Activated CD8-positive, alpha-beta memory T cell treated with anti-CD3 and anti-CD28 coated beads, Interleukin-2, amount 10 ng/mL, durations not matched to agents 7 days and 5 days (primary cell): ENCODE measurements at places on chromosomes 4 and X.

DNA sequence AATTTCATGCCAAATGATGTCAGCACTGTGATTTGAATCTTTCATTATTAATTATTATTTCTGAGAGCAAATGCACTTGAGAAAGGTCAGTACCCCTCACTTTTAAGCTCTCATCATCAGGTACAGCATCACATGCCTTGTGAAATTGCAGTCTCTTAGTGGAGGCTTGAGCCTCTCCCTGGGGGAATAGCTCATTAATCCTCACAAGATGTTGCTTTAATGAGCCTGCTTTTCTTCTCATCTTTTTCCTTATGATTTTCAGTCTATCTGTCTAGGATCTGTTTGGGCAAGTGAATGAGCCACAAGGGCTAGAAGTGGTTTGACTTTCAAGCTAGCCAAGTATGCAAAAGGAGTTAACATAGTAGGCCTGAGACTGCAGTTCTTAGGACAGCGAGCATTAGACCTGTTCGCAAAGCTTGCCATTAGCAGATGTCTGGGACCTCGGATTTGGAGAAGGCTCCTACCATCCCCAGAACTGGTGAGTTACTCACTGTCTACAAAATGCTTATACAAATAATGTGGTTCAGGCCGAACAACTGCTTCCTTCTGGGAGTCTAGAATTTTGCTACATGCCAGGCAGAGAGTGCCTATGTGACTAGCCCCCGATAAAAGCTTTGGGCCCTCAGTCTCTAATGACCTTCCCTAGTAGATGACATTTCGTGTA is 174.5 kb downstream of the IL15 start:
- no peak for DNase-seq

DNA sequence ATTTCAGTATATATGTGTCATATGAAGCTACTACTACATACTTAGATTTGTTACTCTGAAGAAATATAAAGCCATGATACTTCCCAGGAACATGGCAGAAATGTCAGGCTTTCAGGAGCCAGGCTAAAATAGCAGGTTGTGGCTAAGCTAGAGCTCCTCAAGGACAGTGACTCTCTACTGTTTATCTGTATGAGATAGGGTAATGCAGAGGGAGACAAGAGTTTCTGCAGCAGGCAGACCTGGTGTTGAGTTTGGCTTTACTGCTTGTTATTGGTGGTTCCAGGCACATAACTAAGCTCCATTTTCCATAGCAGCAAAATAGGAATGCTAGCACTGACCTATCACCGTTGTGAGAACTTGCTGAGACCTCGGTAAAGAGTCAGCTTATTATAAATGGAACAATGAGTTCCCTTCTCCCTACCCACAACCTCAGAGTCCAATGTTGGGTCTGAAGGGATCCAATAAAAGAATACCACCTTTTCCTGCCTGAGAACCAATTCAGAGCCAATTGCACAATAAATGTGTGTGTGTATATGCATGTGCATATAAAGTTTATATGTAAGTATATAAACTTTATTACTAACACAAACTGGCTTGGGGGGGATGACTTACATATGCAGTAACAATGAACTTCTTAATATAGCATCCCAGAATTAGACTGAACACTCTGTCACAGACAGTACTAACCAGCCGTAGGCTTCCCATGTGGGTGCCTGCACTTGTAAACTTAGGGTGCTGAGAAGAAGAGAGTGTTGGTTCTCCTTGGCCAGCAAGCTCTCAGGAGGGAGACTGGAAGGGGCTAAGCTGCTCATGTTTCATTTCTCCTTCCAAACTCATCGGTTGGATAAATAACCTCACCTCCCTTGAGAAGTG is 51.9 kb upstream of the PAQR3 start:
- no peak for DNase-seq

DNA sequence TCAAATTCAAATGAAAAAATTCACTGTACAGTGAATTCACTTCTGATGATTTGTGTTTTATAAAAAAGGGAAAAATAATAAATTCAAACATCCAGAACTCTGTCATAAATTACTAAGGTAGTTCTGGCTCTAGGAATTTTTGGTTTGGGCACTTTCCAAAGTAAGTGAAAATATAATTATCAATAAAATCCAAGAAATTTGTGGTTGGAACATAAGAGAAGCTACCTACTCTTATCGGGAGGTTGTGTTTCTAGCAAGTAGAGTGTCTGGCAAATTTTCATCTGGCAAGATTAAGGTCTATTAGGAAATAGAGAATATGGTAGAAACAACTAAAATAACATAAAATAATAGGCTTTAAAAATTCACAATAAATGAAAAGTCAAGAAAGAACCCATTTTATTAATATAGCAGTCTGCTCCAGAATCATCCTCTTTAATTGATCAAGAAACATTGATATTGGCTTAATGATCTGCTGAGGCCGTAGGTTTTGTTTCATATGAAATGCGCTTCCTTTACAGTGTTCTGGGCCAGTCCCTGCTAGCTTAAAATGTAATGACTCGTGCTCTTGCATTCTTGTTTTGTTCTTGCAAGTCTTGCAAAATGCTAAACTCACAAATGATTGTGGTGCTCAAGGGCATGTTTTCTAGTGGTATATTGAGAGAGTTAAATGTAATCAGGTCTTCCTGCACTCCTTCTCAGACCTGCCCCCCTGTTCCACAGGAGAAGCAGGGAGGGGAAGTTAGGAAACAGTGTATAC is 331.4 kb downstream of the RAPGEF2 start:
- no peak for DNase-seq

GRCh38 chr4:70522626-70523025 is 4.3 kb downstream of the AMTN start:
- DNase-seq: no peak

DNA sequence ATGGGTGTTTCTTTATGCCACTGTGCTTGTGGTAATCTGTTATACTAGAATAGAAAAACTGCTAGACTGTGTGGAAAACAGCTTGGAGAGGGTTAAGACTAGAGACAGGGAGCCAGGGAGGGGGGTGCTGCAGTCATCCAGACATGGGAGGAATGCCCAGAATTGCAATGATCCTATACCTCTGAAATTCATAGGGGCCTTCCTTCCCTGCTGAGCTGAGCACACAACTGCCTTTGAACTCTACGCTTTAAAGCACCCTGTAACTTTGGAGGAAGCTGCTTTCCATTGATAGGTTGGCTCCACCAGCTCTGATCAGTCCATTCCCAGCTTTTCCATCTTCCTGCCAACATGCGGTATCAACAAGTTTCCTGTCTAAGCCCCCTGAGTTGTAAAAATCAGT is 155.9 kb upstream of the RASGEF1B start:
- no peak for DNase-seq

- DNase-seq: no peak
These were observed 127.3 kb downstream of the PRSS12 start for GRCh38 chr4:118225511-118225910.
